NCI-H1930 (cell line): ENCODE measurements at places on chromosomes 12 and 14.

- DNase-seq: no peak
Measured at GRCh38 chr14:93986955-93987354, 10.1 kb upstream of the CCDC197 start.

- no peak for DNase-seq
Measured at GRCh38 chr14:46653031-46653755, 1.6 kb upstream of the RPL10L start.

- no peak for DNase-seq
Measured at GRCh38 chr12:41917938-41918341, 226.7 kb downstream of the GXYLT1 start.

DNA sequence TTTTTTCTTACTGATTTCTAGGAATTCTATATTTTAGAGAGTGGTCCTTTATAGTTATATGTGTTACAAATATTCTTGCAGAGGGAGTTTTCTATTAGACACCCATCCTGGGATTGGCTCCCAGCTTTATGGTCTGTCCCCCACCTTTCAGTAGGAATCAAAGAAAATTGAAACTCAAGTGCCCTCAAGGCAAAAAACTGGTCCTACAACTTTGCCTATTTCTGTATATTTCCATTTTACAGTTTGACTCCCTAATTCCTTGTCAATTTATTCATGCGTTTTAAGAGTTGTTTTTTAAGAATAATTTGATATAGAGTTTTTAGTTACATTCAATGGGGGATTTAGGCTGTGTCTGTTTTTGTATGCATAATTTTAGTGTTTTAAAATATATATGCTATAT, 208.9 kb downstream of the SYNE2 start:
- DNase-seq: no peak

DNA sequence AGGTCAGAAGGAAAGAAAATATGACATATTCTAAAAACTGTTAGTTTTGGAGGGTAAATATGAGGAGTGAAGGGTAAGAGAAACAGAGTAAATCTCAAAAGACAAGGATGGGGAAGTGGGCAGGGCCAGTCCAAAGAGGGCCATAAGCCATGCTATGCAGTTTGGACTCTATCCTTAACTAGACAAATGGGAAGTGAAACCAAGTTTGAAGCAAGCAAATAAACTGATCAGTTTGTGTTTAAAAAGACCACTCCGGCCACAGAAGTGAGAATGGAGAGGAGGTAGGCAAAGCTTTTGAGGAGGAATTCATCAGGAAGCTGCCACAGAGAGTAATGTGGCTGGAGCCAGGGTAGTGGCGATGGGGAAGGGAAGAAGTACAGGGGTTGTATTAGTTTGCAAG, 37.5 kb upstream of the DAAM1 start:
- no peak for DNase-seq

GRCh38 chr14:62739647-62740046, 305.6 kb downstream of the KCNH5 start:
- no peak for DNase-seq

DNA sequence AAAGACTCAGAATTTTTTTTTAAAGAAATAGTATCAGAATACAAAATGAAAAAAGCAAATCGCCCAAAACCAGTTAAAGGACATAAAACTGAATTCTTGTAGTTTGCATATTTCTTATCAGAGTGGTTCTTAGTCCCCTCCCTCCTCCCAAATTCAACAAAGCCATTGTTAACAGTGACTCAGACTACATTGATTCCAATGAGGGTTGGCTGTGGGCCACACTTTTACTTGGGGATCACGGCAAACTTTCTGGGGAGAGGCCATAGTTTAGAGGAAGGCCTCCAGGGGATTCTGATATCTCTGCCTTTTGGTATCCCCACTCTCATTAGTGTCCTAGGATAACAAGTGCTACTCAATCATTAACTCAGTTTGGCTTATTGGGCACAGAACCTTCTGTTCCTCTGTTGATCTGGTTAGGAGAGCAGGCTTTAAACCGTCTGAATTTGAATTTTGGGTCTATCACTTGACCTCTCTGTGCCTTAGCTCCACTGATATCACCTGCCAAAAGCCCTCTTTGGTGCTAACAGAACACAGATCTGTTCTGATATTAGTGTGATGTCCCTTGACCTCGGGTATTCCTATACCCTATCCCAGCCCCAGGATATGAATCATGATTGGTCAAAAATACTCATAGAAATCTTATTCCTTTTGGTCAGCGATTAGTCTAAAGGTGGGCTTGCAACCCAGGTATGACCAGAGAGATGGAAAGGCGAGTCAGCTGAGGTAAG, 45.2 kb upstream of the APPL2 start:
- DNase-seq: no peak

GRCh38 chr12:49791700-49792099, 36.5 kb downstream of the NCKAP5L start:
- DNase-seq: no peak

- peak; percentile 9 for DNase-seq
Measured at GRCh38 chr12:80622271-80622670, 85.2 kb upstream of the MYF6 start.

DNA sequence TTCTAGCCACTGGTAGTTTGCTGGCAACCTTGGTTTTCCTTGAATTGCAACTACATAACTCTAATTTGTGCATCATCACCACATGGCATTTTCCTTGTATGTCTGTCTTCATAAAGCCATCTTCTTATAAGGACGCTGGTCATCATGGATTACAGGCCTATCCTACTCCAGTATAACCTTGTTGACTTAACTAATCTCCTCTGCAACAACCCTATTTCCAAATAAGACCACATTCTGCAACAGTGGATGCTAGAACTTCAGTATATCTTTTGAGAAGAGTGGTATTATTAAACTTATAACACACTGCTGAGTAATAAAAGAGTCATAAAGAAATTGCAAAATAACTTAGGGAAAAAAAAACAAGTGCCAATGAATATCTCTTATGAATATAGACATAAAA, 511.8 kb upstream of the FOXG1 start:
- no peak for DNase-seq

DNA sequence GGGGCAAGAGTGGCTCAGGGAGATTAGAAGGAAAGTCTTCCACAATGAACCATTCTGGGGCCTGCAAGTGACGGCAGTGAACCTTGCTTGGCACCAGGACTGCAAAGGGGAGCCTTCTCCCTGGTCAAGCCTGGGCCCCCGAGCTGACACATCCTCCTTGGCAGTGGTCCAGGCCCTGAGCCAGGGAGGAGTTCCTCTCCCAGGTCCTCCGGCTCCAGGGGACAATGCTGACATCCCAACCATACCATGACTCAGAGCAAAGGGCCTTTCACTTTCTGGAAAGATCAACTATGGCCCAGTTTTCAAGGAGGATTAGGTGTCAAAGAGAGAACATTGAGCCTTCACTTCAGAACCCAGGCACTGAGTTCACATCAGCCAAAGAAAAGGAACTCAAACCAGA, 756.5 kb upstream of the TBX3 start:
- no peak for DNase-seq

DNA sequence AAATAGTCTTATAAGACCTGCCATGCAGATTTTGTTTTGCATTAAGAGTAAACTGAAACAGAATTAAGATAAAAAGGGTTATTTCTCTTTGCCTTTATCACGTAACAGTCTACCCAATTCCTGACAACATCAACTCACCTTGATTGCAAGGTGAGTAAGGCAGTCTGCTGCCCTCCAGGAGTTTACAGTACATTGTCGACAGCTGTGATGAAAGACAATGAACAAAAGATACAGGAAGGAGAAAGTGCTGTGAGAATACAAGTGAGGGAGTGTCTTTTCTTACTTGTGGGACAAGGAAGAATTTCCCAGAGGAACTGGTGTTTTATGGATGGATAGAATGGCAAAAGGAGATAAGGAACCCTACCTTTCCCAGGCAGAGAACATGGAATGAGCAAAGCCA, 101.0 kb downstream of the RTN1 start:
- DNase-seq: no peak

- DNase-seq: no peak
Measured at GRCh38 chr14:104996483-104996882, 10.9 kb downstream of the CLBA1 start.

DNA sequence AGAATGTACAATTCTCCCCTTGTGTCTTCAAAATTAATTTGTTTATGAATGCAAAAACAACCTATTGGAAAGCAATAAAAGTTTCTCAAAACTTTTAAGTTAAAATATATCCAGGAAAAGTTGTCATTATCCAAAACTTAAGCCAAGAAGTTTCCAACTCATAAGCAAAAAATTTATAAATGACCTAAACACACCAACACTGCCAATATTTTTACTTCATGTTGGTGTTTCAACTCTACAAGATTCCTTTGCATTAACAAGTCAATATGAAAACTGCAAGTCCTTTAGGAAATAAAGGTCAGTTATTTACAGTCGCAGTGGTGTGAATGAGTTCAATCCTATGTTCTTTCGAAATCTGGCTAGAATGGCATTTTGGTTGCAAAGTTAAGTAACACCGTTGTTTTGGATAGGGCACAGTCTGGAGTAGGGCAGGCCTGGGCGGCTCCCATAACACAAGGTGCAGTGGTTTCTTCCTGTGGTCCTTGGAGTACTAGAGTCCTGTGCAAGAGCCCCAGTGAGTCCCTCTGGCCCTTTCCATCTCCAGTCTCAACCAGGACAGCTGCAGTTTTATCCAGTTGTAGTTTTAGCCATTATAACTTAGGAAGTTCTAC, 151.4 kb downstream of the MED13L start:
- DNase-seq: no peak

- DNase-seq: no peak
Measured at GRCh38 chr12:48084841-48085460, 20.9 kb downstream of the SENP1 start.

GRCh38 chr12:25840678-25841465, 117.6 kb upstream of the RASSF8 start:
- no peak for DNase-seq

DNA sequence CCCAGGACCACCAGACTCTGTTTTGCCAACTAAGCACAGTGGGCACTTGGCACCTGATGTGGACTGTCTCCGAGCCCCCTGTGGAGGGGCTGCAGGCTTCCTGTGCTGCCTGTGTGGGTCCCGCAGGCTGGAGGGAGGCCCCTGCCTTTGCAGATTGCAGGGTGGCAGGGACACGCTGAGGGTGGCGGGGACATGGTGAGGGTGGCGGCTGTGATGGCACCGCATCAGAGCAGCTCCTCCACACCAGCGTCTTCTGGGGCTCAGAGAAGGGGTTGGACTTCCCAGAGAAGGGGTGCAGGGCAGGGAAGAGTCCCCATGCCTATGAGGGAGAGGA, 8.1 kb downstream of the ZFYVE21 start:
- no peak for DNase-seq

GRCh38 chr12:88408823-88409222, 171.4 kb downstream of the KITLG start:
- no peak for DNase-seq

GRCh38 chr14:100091386-100091785, 26.2 kb downstream of the EVL start:
- no peak for DNase-seq

DNA sequence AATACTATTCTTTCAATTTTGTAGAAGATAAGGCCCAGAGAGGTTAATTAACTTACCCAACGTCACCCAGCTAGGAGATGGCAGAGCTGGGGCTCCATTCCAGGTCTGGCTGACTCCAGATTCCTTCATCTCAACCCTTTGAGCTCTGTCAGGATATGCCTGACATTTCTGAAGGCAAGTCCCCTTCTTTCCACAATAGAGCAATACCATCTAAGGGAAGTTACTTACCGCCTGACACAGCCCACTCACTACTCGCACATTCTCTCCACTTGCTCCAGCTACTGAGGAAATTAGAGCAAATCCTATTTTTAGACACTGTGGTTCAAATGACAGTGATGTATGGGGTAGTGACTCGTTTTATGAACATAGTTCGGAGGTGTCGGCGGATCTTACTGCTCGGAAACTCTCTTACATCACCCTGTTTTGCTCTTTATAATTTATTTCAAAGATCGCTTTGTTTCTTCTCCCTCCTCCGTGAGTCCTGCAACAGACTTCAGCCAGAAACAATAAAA, 2.0 kb upstream of the WSCD2 start:
- no peak for DNase-seq

DNA sequence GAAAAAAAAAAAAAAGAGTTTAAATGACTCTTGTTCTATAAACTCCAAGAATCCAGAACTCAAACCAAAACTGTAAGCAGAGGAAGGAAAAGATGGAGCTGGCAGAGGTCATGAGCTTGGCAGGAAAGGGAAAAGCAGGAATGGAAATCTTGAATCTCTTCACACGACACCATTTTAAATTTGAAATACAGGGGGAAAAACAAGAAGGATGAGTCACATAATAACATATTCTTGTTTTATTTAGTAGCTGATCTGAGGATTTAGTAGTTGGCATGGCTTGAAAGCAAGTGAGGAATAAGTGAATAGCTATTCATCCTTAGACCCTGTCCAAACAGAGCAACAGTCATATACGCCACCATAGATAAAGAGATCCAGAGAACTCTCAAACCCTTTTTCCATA, 35.0 kb downstream of the EPS8 start:
- no peak for DNase-seq

GRCh38 chr14:93010522-93011140, 87.7 kb downstream of the CHGA start:
- no peak for DNase-seq

DNA sequence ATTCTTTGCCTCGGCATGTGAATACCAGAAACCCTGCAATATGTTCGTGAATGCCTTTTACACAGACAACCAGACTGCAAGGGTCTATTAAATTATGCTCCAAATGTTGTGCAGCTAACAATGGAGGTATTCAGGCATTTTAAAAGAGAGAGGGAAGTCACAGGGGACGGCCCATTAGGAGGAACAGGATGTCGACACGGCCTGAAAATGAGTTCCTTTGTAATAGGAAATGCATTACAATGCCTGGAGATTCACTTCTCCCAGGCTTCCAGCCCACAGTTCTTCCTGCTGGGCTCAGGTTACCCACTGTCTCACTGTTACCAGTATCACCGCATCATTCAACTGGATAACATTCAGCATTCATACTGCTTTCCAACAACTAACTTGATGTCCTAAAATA, 2.5 kb downstream of the DUSP6 start:
- DNase-seq: no peak

DNA sequence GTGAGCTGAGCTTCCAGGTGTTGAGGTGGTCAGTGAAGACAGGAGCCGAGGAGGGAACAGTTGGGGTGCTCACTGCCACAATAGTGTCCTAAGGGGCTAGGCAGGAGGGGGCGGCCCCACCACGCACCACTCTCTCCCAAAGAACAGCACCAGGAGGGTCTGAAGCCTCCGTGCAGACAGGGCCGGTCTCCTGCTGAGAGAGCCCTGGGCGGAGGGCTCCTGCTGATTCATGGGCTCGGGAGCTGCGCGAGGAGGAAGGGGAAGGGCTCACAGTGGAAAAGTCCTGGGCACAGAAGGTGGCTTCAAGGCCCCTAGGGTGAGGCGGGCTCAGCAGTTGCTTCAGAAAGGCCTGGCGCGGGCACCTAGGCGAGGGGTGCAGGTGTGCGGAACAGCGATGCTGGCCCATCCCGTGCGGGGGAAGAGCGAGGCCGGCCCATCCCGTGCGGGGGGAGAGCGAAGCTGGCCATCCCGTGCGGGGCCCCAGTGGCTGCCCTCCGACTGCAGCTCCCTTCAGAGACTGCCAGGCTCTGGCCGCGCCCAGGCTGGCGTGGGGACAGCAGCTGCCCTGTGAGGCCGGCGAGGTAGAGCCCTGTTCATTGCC, 176.7 kb downstream of the ADGRD1 start:
- DNase-seq: no peak
